ENCODE measurements at places on chromosomes 1 and 21. TPM values are rescaled to one million over a fixed set of nuclear protein-coding genes. Genes with fewer than 3 reads are reported as not detected.

Gene PTPN22
- 1.1 TPM for total RNA-seq

Gene LIPI
- not detected for total RNA-seq

Gene AGMAT
- 1.1 TPM for total RNA-seq

Gene JUN
- total RNA-seq: 48.4 TPM

Gene HPCAL4
- total RNA-seq: not detected

Measured in aortic smooth muscle cell (primary cell).